Ascending aorta (tissue), 2 donors: ENCODE measurements at places on chromosomes 4 and X.

GRCh38 chr4:76035141-76035540 is 729 bp downstream of the CXCL11 start:
- no peak for DNase-seq

- peak; percentile 69 for DNase-seq
Measured at GRCh38 chr4:125317525-125317877, 2.7 kb downstream of the FAT4 start.

DNA sequence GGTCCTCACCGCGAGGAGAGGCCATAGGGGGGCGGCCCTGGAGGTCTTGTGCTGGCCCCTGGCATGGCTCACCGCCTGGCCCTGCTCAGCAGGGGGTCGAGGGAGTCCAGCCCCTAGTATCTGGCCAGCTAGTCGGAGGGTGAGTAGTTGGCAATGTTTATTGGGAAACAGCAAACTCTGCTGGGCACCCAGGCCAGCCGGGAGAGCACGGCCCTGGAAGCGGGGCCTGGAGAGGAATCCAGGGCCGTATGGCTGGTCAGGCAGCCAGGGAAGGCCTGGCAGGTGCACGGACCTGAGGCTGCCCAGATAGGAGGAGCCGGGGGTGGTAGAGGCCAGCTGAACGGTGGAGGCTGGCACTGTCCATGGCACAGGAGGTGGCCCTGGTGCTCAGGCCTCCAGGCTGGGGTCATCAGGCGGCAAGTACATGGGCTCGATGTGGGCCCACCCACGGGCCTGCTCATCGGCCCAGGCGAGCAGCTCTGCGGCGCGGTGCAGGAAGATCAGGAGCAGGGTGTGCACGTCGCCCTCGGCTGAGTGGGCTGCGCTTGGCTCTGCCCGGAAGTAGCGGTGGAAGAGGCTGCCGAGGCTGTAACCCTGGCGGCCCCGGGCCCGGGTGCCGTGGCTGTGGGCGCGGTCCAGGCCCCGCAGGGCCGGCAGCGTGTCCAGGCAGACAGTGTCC is 1.4 kb downstream of the TREX2 start:
- DNase-seq = no peak

- DNase-seq = no peak
Measured at GRCh38 chrX:78456909-78457308, 129.5 kb upstream of the CYSLTR1 start.

- DNase-seq = no peak
Measured at GRCh38 chr4:138014590-138015288, 227.4 kb downstream of the SLC7A11 start.

- no peak for DNase-seq
Measured at GRCh38 chrX:69127466-69127865, 37.8 kb downstream of the PJA1 start.

DNA sequence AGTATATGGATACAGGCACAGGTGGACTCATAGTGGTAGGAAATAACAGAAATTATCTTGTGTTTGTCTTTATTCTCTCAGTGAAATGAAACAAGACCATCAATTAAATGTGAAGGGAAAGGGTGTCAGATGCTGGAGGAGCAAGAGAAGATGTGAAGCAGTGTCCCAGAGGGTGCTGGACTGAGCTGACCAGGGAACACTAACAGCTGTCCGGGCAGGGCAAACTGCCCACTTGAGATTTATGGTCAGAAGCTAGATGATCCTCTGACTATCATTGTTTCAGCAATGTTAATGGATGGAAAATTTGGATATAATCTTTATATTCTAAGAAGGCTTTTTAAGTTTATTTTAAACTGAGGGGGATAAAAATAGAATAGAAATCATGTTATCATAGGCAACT is 267.2 kb upstream of the SLC7A11 start:
- DNase-seq = no peak
